ENCODE measurements at places on chromosomes 1 and 21.
A peak's percentile ranks its signal among the peaks of the same experiment; 100 is the strongest.

DNA sequence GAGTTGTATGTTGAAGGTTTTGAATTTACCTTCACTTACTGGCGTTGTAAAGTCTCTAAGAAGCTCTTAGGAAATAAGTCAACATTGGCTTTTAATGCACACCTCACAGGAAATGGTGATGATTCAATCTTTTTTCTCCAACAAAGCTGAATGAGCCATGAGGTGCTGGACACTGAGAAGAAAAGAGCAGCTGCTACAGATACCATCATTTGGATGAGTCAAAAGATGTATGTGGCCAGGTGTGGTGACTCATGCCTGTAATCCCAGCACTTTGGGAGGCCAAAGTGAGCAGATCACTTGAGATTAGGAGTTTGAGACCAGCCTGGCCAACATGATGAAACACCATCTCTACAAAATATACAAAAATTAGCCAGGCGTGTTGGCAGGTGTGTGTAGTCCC lies 3.3 kb upstream of the IL23R start:
- DNase-seq = no peak

DNA sequence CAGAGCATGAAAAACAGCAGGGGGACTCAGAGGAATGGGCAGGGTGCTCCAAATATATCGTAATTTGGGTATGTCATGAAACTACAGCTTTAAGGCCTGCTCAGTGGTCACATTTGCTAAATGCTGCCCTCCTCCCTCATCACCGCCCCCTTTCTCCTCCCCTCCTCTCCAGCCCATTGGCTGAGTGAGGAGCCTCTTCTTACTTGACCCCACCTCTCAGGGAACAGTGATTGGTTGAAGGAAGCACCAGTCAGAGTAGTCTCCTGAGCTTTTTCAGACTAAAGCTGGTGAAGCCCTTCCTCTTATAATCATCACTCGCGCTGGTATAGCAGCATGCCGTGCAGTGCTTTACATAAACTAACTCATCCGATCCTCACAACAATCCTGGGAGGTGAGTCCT lies 10.0 kb upstream of the TTC39A start:
- DNase-seq = no peak

DNA sequence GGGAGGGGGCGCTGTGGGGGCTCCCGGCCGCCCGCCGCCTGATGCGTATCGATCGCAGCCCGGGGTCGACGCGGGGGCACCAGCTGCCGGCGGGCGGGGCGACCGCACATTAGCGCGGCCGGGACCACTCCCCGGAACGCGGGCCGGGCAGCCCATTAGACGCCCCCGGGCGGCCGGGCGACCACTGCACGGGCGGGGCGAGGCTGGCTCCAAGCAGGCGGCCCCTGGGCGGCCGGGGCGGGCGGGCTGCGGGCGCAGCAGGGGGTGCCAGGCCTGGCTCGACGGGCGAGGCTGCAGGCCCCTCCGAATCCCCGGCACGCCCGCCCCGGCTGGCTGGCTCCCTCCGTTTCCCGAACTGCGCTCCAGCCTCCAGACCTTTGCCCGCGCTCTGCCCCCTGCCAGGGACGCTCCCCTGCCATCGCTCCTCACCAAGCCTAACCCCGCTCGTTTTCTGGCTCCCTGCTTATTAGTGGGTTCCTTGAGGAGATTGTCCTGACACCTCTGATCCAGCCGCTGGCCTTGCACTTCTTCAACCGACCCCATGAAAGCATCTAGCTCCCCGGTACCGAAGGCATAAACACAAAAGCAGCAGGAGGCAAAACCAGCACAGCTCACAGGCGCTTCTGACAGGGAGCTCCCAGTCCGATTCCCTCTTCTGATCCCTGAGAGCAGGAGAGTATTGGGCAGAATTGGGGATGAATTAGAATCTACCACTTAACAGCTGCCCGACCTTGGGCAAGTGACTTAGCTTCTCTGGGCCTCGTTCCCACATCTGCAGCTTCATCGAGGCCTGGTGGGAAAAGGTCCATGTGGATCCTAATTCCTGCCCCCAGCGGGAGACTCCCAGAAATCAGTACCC lies 92.6 kb upstream of the CASZ1 start:
- DNase-seq = no peak

GRCh38 chr21:41675574-41675973 lies 91.3 kb downstream of the RIPK4 start:
- DNase-seq = no peak

GRCh38 chr1:2417083-2417832 lies 4.9 kb upstream of the PEX10 start:
- DNase-seq = no peak

DNA sequence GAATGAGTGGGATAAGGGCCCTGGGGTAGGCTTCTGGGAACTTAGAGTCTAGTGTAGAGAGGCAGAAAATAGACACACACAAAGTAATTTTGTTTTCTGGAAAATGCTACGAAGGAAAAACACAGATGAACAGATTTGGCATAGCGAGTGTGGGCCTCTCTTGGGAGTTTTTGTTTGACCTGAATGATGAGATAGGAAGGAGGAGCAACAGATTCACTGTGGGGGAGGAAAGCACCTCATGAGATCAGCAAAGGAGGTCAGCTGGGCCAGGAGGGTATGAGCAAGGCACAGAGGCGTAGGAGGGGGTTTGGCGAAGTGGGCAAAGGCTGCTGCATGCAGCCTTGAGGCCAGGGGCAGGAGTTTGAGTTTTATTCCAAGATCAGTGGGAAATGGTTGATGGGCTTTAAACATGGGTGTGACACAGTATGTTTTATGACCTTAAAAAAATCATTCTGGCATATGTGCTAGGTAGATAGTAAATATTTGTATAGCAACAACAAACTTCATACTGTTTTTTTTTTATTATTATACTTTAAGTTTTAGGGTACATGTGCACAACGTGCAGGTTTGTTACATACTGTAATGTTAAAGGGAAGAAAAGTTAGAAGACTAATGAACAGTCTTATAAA lies 57.9 kb downstream of the FGGY start:
- DNase-seq = no peak

DNA sequence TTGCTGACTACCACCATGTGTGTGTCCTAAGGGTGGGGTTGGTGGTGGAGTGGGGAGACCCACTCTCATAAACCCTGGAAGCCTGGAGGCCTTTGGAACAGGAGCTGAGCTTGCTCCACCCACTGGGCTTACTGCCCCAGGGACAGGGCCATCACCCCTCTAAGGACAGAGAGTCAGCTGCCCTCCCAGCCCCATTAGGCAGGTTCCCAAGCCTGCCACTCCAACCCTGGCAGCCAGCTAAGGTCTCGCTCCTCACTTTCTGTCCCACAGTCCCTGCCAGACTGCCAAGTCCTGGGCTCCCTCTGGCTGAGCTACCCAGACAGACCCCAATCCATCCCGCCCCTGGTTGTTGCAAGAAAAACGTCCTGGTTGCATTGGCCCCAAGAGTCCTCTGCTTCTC lies 3.8 kb downstream of the NT5C1A start:
- DNase-seq = no peak

DNA sequence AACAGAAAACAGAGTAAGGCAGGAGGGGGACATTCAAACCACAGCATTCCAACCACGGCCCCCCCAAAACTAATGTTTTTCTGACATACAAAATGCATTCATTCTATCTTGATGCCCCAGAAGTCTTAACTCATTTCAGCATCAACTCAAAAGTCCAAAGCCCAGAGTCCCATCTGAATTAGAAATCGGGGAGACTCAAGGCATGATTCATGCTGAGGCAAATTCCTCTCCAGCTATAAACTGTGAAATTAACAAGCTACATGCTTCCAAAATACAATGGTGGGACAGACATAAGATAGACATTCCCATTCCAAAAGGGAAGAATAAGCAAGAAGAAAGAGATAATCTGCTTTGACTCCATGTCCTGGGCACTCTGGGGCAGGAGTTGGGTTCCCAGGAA lies 73.9 kb downstream of the KCNJ15 start:
- DNase-seq = no peak

GRCh38 chr21:19603011-19603593 lies 1199.5 kb upstream of the TMPRSS15 start:
- no peak for DNase-seq

DNA sequence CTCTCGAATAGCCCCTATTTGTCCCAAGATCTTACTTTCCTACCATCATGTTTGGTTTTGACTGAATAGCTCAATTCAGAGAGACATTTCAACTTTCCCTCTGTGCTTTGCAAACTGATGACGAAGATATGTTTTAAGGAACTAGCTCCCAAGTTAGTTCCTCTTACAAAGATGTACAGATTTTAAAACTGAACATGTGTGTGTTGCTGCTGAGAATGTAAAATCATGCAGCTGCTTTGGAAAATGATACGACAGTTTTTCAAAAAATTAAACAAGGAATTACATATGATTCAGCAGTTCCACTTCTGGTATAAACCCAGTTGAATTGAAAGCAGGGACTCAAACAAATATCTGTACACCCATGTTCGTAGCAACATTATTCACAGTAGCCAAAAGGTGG lies 33.6 kb downstream of the KIF26B start:
- DNase-seq = no peak

- no peak for DNase-seq
Observed at GRCh38 chr1:217389895-217390294, 241.0 kb downstream of the GPATCH2 start.

DNA sequence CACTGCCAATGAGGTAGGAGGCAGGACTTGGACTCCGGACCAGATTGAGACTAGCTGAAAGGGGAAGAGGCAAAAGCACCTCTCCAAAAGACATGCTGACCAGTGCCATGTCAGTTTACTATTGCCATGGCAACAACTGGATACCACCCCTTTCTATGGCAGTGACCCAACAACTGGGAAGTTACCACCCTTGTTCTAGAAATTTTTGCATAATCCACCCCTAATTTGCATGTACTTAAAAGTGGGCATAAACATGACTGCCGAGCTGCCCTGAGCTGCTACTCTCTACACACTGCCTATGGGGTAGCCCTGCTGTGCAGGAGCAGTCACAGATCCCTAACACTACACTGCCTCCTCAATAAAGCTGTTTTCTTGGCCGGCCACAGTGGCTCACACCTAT lies 19.0 kb upstream of the SLC6A9 start:
- no peak for DNase-seq

DNA sequence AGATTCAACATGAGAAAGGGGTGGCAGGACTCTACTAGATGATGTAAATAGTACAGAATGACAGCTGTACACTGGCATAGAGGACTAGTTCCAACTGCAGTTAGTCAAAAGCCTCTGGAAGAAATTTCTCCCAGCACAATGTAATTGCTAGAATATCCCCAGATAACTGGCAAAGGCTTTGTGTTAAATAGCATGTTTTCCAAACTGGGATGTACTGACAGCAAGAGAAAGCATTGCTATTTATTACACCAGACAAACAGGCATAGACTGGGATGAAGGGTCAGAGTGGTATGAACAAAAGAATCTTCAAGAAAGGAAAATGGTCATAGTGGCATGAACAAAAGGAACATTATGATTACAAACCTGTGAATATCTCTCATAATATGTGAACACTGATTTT lies 115.9 kb upstream of the CXADR start:
- no peak for DNase-seq

DNA sequence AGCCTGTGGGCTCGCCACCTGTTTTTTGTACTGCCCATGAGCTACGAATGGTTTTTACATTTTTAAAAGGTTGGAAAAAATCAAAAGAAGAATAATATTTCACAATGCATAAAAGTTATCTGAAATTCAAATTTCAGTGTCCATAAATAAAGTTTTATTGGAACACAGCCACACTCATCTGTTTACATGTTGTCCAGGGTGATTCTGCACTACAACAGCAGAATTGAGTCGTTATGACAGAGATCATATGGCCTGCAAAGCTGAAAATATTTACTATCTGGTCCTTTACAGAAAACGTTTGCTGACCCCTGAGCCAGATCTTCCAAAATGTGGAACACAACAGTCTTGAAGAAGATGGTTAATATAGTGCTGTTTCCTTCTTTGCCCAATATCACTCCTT lies 89.4 kb downstream of the TM2D1 start:
- DNase-seq = no peak

DNA sequence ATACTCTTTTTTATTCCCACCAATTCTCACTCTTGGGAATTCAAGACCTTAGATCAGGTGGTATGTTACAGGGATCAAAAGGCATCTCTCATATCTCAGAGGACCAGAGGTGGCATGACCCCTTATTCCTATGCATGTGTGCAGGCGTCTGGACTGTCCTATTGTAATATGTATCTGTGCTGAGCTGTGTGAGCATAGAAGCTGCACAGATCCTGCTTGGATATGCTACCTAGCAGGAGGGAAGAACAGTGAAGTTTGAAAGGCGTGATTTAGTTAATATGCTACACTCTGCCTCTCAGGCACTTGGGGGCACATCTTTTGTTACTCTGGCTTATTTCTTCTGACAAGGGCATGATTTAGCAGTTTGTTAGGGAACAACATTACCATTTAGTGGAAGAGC lies 86.7 kb upstream of the ZRANB2 start:
- no peak for DNase-seq

- DNase-seq = no peak
Observed at GRCh38 chr1:16924216-16924918, 2.6 kb downstream of the CROCC start.

- no peak for DNase-seq
Observed at GRCh38 chr1:242100921-242101320, 102.0 kb upstream of the MAP1LC3C start.

DNA sequence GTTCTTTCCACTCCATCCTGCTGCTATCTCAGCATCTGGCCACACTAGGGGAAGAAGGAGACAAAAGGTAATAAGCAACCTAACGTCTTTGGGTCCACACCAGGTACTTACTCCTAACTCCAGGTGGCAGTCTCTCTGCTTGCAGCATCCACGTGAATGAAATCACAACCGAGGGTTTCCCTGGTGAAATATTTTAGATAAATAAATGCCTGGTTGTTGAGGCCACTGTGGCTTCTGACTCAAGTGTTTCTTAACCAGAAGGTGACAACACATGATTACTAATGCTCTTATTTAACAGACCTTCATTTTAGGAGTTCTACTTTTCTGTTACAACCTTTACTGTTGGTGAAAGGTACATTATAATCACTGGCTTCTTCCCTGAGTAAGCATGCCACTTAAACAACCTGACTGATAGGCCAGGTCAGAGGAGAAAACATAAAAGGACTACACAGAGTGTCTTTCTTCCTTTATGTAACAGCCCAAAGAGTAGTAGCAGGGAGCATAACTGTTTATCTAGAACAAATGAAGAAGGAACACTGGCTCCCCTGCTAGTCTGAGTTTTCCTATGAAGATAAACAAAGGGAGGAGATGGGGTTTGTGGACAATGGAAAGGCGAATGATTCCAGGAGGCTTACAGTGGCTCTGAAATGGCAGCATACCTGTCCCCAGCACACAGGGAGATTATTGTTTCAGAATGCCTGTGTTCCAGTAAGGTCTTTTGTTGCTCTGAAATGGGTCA lies 59.9 kb downstream of the SYT6 start:
- no peak for DNase-seq

- DNase-seq = no peak
Observed at GRCh38 chr1:53410100-53410541, 49.1 kb upstream of the DMRTB1 start.

GRCh38 chr1:12166834-12167492 lies at the start of gene TNFRSF1B:
TNFRSF1B (plus strand) TSS chr1:12166991; CDS start chr1:12167092, 101 bp downstream.
- peak; percentile 24 for DNase-seq

GRCh38 chr1:24805534-24806301 lies 60.5 kb downstream of the CLIC4 start:
- DNase-seq = no peak

GRCh38 chr1:32247983-32248889 lies 1.2 kb downstream of the FAM167B start:
- peak; percentile 41 for DNase-seq

GRCh38 chr1:112702067-112702395 lies 4.9 kb downstream of the RHOC start:
- no peak for DNase-seq

GRCh38 chr1:210328032-210328745 lies 513 bp upstream of the HHAT start:
- no peak for DNase-seq
